HCT116 (cell line): ENCODE measurements at places on chromosomes 5 and 9.

GRCh38 chr5:169875091-169875728 is 105.1 kb downstream of the INSYN2B start:
- no peak for DNase-seq

- no peak for DNase-seq
These were observed 39.9 kb downstream of the KIF24 start for GRCh38 chr9:34289159-34289558.

DNA sequence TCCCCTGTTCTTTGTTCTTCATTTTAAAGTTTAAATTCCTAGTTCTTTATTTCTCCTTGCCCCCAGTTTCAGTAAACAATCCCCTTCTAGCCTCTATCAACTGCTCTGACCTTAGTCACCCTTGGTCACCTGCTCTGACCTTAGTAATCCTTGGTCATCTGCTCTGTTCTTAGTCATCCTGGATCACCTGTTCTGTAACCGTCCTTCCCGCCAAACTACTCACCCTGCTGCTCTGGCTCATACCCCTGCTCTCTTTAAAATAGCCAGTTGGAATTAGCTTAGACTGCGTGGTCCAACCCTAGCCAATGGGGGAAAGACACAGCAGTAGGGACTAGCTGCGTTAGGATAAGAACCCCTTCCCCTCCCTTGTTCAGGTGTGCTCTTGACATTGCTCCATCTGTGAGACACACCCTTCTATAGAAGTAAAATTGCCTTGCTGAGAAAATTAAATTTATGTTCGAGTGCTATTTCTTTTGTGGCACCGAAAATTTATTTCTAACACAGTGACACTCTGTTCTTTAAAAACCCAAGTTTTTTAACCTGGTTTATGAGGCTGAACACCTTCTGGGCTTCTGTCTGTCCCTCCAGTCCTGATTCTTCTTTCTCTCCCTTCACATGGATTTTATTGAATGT is 3.8 kb downstream of the PRRC1 start:
- no peak for DNase-seq

GRCh38 chr5:117436846-117437245 is 862.2 kb upstream of the SEMA6A start:
- no peak for DNase-seq

DNA sequence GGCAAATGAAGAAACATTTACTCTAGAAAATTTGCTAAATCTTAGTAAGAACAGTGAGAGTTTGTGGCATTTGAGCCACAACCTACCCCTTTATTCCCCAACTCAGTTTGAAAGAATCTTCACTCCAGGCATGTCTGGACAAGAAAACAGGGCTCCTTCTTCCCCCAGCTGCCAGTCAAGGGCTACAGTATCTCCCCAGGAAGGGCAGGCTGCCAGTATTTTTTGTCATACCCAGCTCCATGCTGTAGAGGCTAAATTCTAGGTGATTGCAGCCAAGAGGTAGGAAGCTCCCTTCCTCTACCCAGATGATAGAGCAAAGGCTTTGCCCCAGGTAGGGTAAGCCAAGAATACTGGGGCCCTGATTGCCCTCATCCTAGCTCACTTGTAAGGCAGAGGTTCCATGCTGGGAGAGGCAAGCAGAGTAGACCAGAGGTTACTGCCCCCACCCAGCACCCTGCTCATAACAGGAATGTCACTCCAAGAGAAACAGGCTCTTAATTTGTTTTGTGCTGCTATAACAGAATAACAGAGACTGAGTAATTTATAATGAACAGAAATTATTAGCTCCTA is 20.0 kb upstream of the GRPEL2 start:
- DNase-seq, result no peak
